IPS-NIHi11 (cell line): ENCODE measurements at places on chromosomes 1 and 21.

- no peak for DNase-seq
These were observed 118.1 kb downstream of the SPSB1 start for GRCh38 chr1:9410737-9411297.

GRCh38 chr1:210908791-210909190, 225.2 kb downstream of the KCNH1 start:
- no peak for DNase-seq

- peak; percentile 20 for DNase-seq
These were observed 197.0 kb upstream of the UBE2U start for GRCh38 chr1:64006276-64007051.

- DNase-seq, result peak; percentile 74
These were observed 295.0 kb downstream of the OMA1 start for GRCh38 chr1:58251430-58252073.

- DNase-seq, result no peak
These were observed 124.5 kb downstream of the ATF6 start for GRCh38 chr1:161890574-161890973.

DNA sequence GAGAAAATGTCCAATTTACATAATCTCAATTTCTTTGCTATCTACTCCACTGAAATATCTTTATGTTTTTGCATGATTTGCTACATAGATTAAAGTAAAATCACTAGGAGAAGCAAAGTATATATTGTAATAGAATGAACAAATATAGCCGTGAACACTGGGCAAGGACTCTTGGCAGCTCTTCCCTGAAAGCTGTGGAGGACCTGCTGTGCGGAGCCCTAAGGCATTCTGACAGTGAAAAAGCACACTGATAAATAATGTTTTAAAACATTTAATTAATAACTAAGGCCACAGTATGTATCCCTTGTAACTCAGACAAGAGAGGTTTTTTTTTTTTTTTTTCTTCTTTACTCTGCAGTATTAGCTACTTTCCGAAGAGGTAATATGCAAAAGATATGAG, 256.1 kb upstream of the DPYD start:
- DNase-seq, result no peak

GRCh38 chr1:157487096-157487495, 65.2 kb downstream of the FCRL5 start:
- no peak for DNase-seq

DNA sequence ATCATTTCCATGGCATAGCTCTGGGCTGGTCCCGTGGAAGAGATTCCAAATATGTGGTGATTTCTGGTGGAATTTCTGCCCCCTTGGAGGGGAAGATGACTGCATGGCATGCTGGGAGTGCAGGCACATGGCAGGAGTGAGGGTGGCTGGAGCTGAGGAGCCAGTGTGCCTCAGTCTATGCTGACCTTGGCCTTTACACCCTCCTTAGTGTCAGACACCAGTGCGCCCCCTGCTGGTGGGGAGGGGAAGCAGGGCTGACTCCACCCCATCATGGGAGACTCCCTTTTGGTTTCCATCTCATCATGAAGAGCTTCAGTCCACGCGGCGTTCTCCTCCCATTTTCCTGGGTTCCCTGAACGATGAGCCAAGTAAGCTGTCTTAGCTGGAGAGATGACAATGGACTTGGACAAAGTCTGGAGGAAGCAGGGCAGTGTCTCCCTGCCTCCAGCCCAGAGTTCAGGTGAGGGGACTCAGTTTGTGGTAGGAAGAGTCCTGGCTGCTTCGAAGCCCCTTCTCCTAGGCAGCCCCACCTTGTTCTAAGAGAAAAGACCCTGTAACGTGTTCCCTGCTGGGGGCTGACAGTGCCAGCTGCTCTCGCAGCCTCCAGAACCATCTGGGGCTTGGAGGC, 10.3 kb downstream of the ALX3 start:
- peak; percentile 75 for DNase-seq

GRCh38 chr1:117562581-117563491, 43.0 kb upstream of the TENT5C start:
- DNase-seq, result no peak

DNA sequence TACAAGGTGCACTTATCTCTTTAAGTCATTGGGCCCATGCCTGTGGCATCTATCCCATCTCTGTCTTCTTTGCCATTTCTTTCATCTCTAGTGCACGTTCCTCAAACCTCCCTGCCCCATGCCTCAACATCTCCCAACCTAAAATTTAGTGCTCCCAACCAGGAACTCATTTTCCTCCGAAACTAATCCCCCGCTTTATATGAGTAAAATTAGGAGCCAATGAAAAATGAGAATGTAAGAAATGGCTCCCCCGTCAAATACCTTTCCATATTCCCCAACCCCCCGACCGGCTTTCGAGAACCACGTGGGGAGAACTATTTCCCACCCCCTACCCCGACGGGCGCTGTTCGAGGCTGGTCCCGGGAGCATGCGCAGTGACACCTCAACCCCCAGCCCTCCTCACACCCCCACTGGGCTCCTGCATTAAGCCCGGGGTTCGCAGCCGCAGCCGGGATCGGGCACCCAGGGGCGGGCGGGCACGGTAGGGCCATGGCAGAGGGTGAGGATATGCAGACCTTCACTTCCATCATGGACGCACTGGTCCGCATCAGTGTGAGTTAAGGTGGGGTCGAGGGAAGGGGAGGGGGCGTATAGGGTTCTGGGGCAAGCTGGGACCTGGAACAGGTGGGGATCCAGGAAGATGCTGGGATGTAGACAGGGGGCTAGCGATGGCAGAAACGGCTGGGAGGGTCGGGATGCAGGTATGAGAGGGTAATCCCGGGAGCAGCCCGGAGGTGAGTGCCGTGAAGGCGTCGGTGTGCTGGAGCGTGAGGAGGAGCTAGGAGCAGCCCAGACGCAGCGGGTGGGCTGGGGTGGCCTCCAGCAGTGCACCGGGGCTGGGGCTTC, at the start of gene TRIM46:
TRIM46 (plus strand) TSS at position 372 of the 846 bp plus-strand sequence; CDS start at position 490, 118 bp downstream.
- peak; percentile 72 for DNase-seq

DNA sequence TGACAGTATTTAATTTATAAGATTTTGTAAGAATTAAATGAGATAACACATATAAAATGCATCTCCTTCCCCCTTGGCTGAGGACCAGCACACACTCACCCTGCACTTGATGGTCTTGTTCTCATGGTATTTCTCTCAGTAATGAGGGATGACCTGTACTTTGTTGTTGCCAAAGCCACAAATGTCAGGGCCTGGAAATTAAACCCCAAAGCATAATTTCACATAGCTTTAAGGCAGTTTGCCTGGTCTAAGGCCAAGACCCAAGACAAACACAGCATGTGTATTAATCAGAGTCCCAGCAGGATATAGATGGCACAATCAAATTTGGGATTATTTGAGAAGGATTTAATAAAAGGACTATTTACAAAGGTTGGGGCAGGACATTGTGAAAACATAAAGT, 48.6 kb upstream of the EPS15 start:
- DNase-seq, result no peak

GRCh38 chr1:16231331-16232315, 5.4 kb downstream of the CPLANE2 start:
- no peak for DNase-seq

GRCh38 chr1:102466487-102466886, 469.8 kb upstream of the OLFM3 start:
- DNase-seq, result no peak

GRCh38 chr1:51263147-51263877, 27.2 kb downstream of the RNF11 start:
- DNase-seq, result no peak

- no peak for DNase-seq
These were observed 77.5 kb downstream of the GLIS1 start for GRCh38 chr1:53661496-53661895.

GRCh38 chr1:184563308-184563707, 176.5 kb downstream of the C1orf21 start:
- DNase-seq, result no peak

- DNase-seq, result no peak
These were observed 125.7 kb upstream of the PBX1 start for GRCh38 chr1:164433141-164433817.

GRCh38 chr21:41653954-41654491, 112.8 kb downstream of the RIPK4 start:
- DNase-seq, result no peak

GRCh38 chr1:196142111-196142640, 466.1 kb downstream of the KCNT2 start:
- no peak for DNase-seq

- DNase-seq, result no peak
These were observed 184.1 kb downstream of the PSMG1 start for GRCh38 chr21:38999161-38999560.

DNA sequence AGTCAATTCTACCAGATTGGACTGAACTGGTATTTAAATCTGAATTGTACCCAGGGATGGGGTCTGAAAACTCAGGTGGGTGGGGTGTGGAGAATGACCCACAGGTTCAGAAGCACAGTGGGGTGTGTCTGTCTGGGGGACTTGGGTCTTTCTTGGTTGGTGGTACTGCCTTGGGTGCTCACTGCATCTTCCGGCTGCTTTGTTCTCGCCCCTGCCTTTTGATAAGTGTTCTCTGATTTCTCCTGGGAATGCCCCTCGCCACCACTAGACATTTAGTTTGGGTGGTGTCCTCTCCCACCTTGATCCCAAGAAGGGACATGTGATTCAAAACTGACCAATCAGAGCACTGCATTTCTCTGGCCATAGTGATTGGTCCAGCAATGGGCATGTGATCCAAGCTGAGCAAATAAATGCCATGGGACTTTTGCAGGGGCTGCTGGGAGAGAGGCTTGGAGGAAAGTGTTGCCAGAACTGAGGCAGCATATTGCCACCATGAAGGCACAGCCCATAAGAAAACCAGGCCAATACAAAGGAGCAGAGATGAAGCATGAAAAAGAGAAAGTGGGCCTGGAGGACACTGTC, 270.5 kb downstream of the NPHP4 start:
- DNase-seq, result no peak

GRCh38 chr1:181452746-181453145, 30.6 kb upstream of the CACNA1E start:
- DNase-seq, result no peak

DNA sequence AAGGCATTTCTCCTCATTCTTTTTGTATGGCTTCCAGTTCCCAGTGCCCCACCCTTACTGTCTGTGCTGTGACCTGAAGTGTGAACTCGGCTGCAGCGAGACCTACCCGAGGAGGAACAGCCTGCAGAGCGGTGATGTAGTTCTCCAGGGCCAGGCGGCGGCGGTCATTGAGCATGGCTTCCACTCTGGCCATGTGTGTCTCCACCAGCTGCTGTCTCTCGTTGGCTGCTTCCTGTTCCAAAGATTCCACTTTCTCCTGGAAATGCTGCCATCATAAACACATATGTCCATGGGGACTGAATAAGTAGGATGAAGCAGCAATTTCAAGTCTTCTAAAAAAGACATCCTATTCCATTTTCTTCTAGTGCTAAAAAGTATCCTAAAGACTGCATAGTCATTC, 195.6 kb downstream of the APP start:
- DNase-seq, result no peak

DNA sequence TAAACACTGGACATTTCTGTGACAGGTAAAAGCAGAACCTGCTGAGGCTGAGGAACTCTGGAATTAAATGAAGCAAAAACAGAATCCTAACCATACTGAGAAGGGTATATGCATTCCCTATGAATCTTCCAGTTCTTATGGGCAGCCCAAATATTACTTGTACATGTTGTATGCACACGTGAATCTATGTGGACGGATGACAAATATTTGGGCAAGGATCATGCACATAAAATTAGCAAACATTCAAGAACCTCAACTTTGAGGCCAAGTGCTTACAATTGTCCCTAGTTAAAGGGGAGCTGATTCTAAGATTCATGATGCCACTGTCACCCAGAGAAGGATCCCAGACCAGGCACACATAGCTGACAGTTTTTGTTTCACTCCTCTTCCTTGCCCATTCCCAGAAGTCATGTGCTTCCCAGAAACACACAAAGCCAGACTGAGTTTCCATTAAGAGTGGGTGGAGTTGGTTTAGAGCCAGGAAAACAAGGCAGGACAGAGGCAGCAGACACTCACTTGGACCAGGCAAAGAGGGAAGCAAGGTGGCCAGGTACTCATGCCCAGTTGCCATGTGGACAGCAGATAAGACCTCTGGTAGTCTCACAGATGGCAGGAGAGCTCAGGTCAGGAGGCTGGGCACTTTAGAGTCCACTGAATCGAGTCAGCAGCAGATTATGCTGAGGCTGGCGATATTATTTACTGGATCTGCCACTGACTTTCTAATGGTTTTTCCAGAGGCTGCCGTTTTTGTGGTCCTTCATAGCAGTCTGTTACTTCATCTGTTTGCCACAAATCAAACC, 25.6 kb downstream of the AK2 start:
- no peak for DNase-seq

GRCh38 chr1:84800090-84801073, 92.6 kb downstream of the LPAR3 start:
- DNase-seq, result no peak

- DNase-seq, result no peak
These were observed 25.4 kb downstream of the GNAI3 start for GRCh38 chr1:109573785-109574184.

GRCh38 chr1:233695901-233696300, 82.0 kb downstream of the KCNK1 start:
- no peak for DNase-seq

DNA sequence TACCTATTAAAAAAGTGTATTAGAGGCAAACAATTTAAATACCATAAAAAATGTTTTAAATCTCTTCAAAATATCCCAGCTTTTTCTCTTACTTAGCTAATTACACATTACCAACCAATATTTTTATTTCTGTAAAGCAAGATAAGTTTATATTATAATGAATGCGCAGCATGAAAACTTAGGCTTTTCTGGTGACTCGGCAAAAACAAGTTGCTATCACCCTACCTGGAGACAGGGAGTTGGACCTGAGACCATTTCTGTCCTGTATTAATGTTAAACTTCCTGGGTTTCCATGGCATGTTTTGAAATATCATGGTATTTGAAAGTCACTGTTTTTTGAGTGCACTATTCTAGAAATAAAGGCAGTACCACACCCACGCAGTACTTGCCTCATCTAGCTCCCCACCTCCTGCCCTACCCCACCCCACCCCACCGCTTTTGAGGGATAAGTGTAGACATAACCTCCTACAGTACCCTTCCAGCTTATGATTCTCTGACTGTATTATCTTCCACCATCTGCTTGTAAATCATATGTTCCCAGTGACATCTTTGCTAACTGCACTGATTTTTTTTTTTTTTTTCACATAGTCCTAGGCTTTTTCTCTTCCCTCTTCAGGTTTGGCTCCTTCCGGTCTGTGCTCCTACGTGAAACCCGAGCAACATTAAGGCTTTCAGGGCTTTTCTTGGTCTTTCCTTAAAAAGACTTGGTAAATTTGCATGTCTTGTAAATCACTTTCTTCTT, 77.5 kb downstream of the PHTF1 start:
- DNase-seq, result no peak

- DNase-seq, result peak; percentile 44
These were observed 25.2 kb downstream of the ILDR2 start for GRCh38 chr1:166950156-166950555.

GRCh38 chr1:164787834-164788231, 228.8 kb downstream of the PBX1 start:
- no peak for DNase-seq

- DNase-seq, result no peak
These were observed 78.9 kb upstream of the ACTRT2 start for GRCh38 chr1:2942410-2942809.

GRCh38 chr1:3889936-3890335, 10.1 kb downstream of the C1orf174 start:
- DNase-seq, result no peak
